ENCODE measurements at places on chromosomes 5 and 9.

GRCh38 chr9:110143485-110143884 is 64.5 kb downstream of the C9orf152 start:
- no peak overlapping the region for H3K27ac ChIP-seq
- H3K27me3 ChIP-seq, result no peaks in the 10 kb centered on the region
- H3K4me3 ChIP-seq, result no peak overlapping the region
- DNase-seq, result no peak
- peaks cover 19% of the 10 kb centered on the region for H3K4me1 ChIP-seq

GRCh38 chr9:128201441-128202369 is 1.5 kb upstream of the DNM1 start:
- H3K36me3 ChIP-seq, result no peaks in the 10 kb centered on the region
- DNase-seq, result no peak
- H3K27me3 ChIP-seq, result no peaks in the 10 kb centered on the region
- peaks cover 28% of the 10 kb centered on the region for H3K4me1 ChIP-seq
- H3K27ac ChIP-seq, result no peak overlapping the region

- no peaks in the 10 kb centered on the region for H3K36me3 ChIP-seq
- H3K27me3 ChIP-seq, result no peaks in the 10 kb centered on the region
- no peak overlapping the region for H3K4me3 ChIP-seq
- no peak overlapping the region for H3K27ac ChIP-seq
Observed at GRCh38 chr5:60036192-60036938, 142.8 kb upstream of the PDE4D start.

DNA sequence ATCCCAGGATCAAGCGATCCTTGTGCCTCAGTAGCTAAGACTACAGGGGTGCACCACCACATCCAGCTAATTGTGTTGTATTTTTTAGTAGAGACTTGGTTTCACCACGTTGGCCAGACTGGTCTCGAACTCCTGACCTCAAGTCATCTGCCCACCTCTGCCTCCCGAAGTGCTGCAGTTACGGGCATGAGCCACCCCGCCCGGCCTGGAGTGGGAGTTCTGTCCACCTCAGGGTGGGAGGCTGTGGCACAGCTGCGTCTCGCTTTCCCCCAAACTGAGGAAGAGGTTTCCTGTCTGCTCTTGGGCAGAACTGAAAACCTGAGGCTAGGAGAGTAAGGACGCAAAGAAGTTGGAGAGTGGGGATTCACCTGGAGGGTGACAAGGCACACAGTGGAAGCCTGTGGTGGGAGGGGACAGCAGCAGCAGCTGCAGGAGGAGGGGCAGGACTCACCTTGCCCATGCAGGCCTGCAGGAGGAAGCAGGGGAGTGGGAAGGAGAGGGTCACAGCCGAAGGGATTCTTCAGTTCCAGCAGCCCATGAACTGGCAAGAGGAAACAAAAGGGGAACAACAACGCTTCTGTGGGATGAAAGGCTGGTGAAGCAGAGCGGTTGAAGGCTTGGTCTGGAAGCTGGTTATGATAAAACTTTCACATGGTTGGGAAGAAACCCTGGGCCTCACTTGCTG is 181.4 kb downstream of the GAS1 start:
- no peak overlapping the region for H3K27ac ChIP-seq
- no peaks in the 10 kb centered on the region for H3K4me1 ChIP-seq

- H3K4me3 ChIP-seq, result no peak overlapping the region
- H3K27ac ChIP-seq, result no peak overlapping the region
- H3K4me1 ChIP-seq, result peaks cover 17% of the 10 kb centered on the region
- no peak for DNase-seq
Observed at GRCh38 chr9:87530716-87531115, 33.0 kb downstream of the DAPK1 start.

- peaks cover 20% of the 10 kb centered on the region for H3K4me1 ChIP-seq
- H3K36me3 ChIP-seq, result no peaks in the 10 kb centered on the region
- no peak overlapping the region for H3K4me3 ChIP-seq
Observed at GRCh38 chr9:105243015-105243686, 1.3 kb upstream of the SLC44A1 start.

DNA sequence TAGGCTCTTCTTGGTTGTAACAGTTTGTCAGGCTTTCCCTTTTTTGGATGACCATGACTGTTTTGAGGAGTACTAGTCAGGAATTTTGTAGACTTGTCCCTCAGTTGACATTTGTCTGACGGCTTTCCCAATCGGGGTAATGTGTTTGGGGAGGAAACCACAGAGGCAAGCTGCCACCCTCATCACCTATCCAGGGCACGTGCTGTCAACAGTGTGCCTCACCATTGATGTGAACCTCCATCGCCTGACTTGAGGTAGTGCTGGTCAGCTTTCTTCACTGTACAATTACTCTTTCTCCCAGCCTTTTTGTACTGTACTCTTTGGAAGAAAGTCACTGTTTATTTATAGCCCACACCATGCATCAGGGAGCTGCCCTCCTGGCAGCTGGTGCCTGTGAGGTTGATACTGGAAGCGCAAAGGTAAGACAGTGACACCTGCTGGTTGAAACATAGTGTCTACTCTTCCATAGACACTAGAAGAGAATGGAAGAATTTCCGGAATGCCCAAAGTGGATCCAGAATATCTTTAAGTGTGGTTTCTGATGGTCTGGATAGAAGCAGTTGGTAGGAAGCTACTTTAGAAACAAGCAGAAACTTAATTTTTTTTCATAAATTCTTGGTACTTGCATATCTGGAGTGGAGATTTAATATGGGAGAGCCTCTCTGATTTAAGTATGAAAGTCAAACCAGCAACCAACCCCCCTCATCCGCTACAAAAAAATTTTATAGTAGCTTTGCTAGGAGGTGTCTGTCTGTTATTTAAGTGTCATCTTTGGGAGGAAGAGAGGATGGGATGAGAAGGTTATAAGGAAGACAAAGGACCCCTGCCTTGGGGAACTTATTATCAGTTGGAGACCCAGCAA is 69.3 kb downstream of the SNX30 start:
- no peaks in the 10 kb centered on the region for H3K27me3 ChIP-seq
- H3K36me3 ChIP-seq, result no peaks in the 10 kb centered on the region
- DNase-seq, result no peak
- H3K4me1 ChIP-seq, result no peaks in the 10 kb centered on the region
- no peak overlapping the region for H3K4me3 ChIP-seq
- no peak overlapping the region for H3K27ac ChIP-seq

DNA sequence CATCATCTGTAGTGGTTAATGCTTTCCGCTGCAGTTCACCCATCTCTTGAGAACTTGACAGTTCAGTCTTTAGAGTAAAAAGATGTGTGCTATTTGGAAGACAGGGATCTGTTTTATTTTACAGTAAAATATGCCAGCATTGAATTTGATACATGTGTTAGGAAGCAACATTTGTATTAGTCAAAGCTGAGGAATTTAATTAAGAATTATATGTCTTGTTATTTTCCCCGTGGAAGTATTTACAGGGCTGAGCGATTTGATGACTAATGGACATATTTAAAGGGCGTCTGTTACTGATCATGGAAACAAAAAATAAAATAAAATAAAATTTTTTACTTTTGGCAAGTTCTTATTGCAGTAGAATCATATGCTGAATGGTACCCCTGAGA is 101.3 kb downstream of the PAM start:
- H3K27ac ChIP-seq, result no peak overlapping the region
- H3K4me1 ChIP-seq, result no peaks in the 10 kb centered on the region

- H3K4me1 ChIP-seq, result no peaks in the 10 kb centered on the region
- no peak overlapping the region for H3K27ac ChIP-seq
- no peaks in the 10 kb centered on the region for H3K27me3 ChIP-seq
- H3K4me3 ChIP-seq, result no peak overlapping the region
Observed at GRCh38 chr9:110328763-110329162, 8.9 kb downstream of the TXNDC8 start.

- no peaks in the 10 kb centered on the region for H3K27me3 ChIP-seq
- DNase-seq, result no peak
- peak overlapping the region; percentile 78 for H3K4me3 ChIP-seq
- peaks cover 16% of the 10 kb centered on the region for H3K4me1 ChIP-seq
- no peaks in the 10 kb centered on the region for H3K36me3 ChIP-seq
- H3K27ac ChIP-seq, result peak overlapping the region; percentile 77
Observed at GRCh38 chr9:86062845-86063693, 36.3 kb downstream of the GOLM1 start.

DNA sequence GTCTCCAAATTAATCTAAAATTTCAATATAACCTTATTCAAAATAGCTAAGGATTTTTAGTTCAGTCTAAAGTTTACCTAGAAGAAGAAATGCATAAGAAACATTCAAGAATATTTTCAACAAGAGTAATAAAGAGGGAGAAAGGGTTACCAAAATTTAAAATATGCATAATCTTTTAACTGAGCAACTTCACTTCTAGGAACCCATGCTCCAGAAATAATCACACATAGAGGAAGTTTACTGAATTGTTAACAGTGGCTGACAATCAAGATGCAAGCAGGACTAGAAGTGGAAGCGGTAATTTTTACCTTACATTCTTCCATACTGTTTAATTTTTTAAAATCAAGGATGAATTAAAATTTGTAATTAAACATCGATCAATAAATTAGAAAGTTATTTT is 1.9 kb downstream of the PJA2 start:
- no peak overlapping the region for H3K27ac ChIP-seq
- peaks cover 3% of the 10 kb centered on the region for H3K36me3 ChIP-seq
- no peaks in the 10 kb centered on the region for H3K27me3 ChIP-seq
- no peak overlapping the region for H3K4me3 ChIP-seq
- peaks cover 14% of the 10 kb centered on the region for H3K4me1 ChIP-seq
